Left lung (tissue), 14 donors: ENCODE measurements at places on chromosomes 13 and 19. TPM values are rescaled to one million over a fixed set of nuclear protein-coding genes. Genes with fewer than 3 reads are reported as not detected.
A peak's percentile ranks its signal among the peaks of the same experiment; 100 is the strongest.

DNA sequence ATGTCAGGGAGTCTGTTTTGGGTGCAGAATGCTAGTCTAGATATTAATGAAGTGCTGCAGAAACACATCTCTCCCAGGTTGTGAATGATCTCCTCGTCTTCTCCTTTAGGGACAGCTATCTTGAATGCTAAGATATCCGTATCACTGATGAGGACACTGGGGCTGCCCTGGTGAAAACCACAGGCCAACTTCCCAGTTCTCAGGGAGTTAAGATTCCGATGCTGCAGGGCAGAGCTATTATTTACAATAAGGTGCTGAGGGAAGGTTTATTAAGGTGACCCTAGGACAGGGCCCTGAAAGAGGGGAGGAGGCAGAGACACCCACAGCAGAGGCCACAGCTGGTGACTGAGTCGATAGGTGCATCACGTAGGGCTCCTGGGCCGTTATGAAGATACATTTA, 66.1 kb downstream of the TNFRSF19 start:
- DNase-seq = no peak

DNA sequence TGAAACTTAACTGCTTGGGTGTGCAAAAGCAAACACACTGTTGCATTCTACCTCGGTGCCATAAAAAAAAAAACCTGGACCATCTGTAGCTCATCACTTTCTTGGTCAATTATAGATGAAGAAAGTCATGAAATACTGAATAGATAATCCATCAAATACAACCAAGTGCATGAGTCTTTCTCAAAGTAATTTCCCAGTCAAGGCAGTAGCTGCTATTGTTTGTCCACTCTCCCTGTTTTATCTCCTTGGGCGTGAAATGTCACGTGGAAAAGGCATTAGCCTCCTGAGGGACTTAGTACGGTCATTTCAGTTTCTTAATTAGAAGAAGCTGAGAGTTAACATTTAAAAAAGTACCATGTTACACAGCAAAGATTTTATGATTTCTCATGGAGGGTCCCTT, 1697.9 kb downstream of the PCDH9 start:
- DNase-seq = no peak

- no peak for DNase-seq
Observed at GRCh38 chr19:46802152-46802551, 13.8 kb upstream of the SLC1A5 start.

KLK15 gene
- not detected for polyA plus RNA-seq

DNA sequence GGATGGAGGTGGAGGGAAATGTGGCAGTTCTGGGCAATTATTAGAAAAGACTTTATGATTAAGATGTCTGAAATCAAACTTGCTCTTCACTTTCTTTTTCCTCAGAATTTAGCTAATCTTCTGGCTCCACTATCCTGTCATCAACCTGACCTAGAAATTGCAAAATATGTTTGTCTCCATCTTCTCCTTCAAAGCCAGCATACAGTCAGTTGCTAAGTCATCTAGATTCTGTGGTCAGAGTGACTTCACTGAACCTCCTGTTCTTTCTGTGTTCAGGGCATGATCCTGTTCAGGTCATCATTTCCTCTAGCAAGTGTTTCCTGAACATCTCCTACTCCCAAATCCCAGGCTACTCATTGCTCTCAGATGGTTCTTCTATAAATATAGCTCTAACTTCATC, 10.8 kb upstream of the CCNA1 start:
- no peak for DNase-seq

DNA sequence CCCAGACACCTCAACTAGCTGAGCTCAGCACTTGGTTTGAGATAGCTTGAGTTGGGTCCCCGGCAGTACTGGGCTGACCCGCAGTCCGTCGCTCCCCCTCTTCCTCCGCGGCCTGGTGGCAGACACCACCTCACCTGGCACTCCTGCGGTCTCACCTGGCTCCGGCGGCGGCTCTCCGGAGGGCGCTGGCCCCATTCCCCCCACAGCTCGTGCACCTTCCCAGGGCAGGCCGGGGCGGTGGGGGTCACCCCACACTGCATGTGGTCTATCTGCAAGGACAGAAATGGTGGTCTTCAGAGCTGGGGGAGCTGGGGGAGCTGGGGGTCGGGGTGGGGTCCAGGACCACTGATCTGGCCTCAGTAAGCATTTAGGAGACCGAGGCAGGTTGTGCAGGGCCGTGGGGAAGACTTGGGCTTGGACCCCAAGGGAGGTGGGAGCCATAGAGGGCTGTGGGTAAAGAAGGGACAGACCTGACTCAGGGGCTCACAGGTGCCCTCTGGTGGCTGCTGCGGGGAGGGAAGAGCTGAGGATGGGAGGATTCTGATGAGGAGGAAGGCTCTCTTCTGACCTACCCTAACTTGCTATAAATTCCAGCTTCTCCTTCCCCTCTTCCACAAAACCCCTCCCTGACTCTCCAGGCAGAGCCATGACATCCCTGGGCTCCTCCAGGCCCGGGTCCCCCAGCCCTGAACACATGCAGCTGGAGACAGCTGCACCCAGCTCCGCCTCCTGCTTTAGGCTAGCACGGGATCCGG, 6.7 kb upstream of the PLIN4 start:
- peak; percentile 37 for DNase-seq

JUNB gene
- 23.5 TPM for polyA plus RNA-seq

DNA sequence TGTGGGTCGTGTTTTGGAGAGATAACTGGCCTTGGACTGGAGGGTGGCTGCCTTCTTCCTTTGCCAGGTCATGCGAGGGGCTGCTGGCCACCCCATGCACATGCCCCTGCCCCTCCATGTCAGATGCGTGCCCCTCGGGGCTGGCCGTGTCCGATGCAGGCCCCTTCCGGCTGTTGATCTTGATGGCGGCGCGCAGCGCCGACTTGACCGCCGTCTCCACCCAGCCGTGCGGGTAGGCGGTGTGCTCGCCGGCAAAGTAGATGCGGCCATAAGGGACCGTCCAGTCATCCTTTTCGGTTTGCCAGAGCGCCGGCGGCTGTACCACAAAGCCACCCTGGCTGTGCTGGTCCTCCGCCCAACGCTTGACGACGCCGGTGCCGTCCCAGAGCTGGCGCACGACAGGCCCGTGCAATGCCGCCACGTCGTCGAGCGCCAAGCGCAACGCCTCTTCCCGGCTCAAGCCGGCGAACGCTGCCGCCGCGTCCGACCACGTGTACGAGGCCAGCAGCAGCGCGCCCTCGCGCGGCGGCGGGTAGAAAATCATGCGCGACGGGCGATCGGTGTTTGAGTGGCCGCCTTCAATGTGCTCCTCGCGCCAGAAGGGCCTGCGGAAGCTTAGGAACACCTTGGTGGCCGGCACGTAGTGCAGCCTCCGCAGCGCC, 6.9 kb downstream of the IL4I1 start:
- DNase-seq = peak; percentile 95

DNA sequence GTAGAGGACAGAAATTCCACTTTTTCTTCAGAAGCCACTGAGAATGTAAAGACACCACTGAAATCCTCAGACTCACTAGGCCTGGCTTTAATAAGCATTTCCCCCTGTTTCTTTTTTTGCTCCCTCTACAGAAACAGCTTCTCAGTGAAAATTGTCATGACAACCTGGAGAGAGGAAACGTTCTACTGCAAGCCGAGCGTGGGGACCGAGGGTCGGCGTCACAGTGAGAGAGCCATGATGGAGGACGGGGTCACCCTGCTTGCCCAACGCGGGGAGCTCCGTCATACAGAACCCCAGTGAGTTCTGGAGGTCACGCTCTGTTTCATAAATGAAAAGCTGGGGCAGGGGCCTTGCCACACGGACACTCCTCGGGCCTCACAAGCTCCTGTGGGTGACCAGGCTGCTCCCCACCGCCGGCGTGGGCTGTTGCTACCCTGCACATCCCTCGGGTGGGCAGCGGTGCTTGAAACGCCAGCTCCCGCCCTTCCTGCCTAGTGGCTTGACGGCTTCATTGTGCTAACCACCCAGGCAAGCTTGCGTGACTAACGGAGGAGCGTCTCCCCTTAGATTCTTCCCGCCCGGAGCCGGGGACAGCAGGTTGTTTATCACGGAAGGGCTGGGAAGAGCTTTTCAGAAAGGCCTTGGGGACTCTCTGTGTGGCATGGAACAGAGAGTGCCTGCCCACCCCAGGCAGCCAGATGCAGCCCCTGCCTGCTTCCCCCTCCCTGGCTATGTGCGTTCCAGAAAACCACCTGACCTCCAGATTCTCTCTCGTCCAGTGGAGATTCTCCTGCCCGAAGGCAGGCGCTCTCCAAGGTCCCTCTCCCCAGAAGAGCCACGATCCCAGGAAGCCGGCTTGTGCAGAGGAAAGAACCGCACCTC, 153.6 kb downstream of the KATNAL1 start:
- no peak for DNase-seq

IER2 gene
- polyA plus RNA-seq = 88.0 TPM
